ENCODE measurements at places on chromosomes 3 and 15.

- DNase-seq = no peak
Observed at GRCh38 chr3:135134684-135135075, 339.6 kb downstream of the EPHB1 start.

GRCh38 chr3:114709102-114709501 is 415.3 kb downstream of the TIGIT start:
- DNase-seq = no peak

GRCh38 chr15:93451822-93452221 is 362.8 kb upstream of the RGMA start:
- DNase-seq = no peak

DNA sequence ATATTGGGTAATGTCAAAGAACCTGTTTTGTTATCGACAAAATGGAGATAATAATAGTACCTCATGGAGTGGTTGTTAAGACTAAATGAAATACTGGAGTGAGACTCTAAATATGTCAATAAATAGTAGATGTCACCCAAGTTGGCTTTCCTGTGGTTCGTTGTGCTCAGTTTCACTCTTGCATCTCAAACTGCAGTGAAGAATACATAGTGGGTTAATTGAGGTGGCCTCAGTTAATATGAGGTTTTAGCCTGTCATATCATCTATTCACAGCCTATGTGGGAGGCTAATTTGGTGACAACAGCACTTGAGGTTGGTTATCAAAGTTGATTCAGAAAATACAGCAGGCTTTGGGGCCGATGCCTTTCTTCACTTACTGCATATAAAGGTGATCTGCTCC is 485.5 kb upstream of the SUCLG2 start:
- DNase-seq = no peak

GRCh38 chr3:16546186-16547010 is 32.9 kb upstream of the RFTN1 start:
- no peak for DNase-seq

GRCh38 chr3:183400352-183400751 is 28.1 kb downstream of the MCF2L2 start:
- DNase-seq = no peak

DNA sequence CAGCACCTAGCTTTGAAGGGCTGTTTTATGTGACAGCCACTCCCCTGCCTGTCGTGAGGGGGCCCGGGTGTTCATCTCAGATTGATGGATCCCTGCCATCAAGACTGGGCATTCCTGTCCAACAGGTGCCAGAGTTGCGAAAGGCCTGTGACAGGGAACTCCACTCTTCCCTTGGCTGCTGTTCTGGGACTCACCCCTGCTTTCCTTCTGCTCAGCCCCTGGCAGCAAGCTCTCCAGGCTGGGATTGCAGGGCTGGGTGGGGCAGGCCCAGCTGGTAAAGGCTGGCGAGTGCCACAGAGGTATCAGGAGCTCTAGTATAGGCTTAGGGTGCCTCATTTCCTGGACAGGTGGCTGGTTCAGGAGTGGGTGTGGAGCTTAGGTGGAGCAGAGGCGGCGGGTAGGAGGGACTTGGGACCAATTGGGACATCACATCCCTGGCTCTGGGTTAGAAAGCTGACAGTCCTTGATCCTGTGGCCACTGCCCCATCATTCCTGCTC is at the start of gene PLA2G4B:
TSS of gene PLA2G4B (plus strand) at position 448 of the 498 bp plus-strand sequence. CDS start 67 bp downstream, outside the sequence.
- peak; percentile 95 for DNase-seq

DNA sequence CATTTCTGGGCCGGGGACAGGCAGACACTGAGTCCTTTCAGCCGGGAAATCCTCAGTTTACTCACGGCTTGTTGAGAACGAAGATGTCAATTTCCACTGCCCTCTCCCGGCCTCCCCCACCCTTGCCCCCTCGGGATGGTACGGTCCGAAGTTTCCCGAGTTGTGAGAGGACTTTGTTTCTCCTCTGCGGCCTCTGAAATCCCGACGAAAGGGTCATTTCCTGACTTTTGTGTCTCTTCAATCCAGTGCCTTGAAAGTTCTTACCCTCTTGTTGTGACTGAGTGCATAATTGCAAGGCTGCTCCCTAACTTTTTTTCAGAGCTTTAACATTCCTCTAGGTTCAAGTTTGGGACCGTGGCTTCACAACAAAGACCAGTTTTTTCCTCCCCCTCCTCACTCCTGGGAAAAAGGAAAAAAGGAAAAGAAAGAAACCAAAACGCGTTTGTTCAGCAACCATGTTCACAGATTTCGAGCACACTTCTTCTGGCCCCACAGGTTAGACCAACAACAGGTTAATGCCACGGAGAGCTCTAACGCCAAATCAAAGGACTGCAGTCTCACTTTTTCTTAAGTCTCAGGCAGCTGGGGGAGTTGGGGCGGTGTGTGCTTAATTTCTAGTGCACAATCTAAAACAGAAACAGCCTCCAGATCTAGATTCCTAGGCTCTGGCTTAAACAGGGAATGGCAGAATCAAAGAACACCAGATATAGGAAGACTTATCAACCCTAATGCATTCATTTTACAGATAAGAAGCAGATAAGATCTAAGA is 138.9 kb downstream of the TMCO5A start:
- DNase-seq = no peak
